ENCODE measurements at places on chromosomes 5 and 9.

GRCh38 chr5:73272351-73272750, 99.4 kb downstream of the TMEM174 start:
- no peak for DNase-seq

DNA sequence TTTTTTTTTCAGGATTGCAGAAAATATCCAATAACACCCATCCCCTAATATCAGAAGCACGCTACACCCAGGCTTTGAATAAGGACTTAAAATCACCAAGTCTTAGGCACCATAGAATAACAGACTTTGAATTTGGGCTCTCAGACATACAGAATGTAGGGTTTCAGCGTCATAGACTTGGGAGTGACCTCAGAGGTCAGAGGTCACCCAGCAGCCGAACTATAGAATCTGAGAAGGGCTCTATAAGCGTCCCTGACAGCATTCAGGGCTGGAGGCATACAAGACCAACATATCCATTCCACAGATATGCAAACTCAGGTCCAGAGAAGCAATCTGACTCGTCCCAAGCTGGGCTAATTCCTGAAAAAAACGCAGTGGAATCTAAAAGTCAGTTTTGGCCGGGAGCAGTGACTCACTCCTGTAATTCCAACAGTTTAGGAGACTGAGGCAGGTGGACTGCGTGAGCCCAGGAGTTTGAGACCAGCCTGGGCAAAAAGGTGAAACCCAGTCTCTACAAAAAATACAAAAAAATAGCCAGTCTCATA, 34.7 kb downstream of the SLC6A7 start:
- no peak for DNase-seq

GRCh38 chr9:123868002-123868401, 61.9 kb downstream of the DENND1A start:
- no peak for DNase-seq

DNA sequence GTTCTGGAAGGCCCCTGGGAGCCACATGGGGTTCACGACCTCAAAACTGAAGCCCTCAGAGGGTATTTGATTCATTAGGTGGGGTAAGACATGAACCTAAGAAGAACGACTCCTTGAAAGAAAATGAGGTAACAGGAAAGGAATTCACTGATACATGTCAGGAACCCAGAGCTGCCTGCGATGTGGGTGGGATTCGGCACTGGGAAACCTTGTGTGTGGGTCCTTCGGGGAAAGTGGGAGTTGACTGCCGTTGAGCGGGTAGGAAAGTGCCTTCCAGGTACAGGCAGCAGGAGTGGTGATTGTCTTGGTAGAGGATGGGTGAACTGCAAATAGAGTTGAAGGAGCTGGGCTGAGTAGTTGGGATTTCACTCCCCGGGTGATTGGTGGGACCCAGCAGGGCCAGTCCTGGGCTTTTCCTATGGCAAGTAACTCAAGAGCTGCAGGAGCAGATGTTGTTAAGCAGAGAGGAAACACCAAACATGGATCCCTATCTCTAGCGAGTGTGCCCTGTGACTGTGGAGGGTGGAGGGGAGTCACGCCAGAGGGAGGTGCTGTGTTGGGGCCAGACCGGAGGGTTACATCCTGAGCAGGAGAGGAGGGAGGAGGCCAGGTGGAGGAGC, 30.8 kb downstream of the ANKRD33B start:
- no peak for DNase-seq

DNA sequence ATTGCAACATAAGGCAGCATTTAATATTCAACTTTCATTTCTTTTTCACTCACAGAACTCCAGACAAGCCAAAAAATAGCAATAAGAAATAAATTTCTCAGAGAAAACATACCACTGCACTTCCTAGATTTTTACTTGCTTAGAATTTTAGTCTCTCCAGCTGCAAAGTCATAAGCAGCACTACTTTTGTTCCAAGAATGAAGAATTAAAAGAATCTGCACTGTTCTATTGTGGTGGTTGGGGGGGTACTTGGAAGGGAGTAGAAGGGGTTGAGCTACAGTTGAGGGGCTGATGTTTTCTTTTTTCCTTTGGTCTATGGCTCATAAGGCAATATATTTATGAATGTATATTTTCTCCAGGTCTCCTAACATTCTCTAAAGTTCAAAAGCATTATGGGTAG, 144.5 kb downstream of the KIAA0825 start:
- no peak for DNase-seq

DNA sequence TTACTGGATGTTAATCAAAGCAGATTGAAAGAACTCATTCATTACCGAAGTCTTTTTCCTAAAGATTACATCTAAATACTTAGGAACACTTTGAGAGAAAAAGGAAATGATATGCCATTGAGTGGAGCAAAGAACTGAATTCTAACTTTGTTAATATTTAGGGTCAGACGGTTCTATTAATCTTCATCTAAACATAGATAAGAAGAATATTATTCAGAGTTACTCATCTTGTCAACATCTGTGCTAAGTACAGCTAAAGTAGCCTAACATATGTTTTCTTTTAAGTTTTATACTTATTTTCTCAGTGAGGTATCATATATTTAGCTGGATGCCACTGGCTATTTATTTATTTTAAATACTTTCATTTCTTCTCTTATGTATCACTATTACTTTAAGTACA, 1763.7 kb downstream of the EFNA5 start:
- no peak for DNase-seq

- peak; percentile 61 for DNase-seq
These were observed 2.5 kb upstream of the MSMP start for GRCh38 chr9:35756275-35757225.

DNA sequence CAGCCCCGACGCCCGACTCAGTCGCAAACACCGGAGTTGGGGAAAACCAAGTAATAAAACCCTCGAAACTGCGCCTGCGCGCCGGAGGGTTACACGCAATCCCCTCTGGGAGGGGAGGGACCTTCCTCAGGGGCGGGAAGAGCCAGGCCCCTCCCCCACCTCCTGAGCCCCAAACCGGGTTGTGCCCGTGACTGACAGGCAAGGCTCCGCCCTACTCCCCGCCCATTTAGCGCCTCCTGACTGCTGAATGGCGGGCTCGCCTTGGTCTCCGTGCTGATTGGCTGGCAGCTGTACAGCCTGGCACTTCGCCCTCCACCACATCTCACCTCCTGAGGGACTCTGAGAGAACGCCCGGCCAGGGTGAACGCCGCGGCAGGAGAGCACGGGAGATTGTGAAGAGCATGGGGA, at the start of gene PRDM9:
PRDM9 (plus strand) TSS at position 332 of the 408 bp plus-strand sequence. CDS start 1,425 bp downstream, outside the sequence.
- DNase-seq = peak; percentile 2

GRCh38 chr9:16773116-16773515, 97.4 kb downstream of the BNC2 start:
- DNase-seq = no peak

DNA sequence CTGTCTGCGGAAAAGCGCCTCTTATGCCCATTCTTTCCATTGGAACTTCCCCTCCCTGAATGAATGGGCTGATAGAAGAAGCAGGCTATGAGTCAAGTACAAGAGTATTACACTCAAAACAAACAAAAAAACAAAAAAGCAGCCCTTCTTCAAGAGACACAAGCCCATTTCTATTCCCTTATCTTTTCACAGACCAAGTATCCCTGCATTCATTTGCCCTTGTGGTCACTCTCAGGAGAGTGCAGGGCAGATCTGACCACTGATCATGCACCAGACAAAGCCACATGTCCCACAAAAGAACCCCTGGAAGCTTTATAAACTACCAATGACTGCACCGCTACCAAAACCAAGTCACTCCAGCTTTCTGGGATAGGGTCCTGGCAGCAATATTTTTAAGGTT, 262.5 kb upstream of the TAS2R1 start:
- no peak for DNase-seq

DNA sequence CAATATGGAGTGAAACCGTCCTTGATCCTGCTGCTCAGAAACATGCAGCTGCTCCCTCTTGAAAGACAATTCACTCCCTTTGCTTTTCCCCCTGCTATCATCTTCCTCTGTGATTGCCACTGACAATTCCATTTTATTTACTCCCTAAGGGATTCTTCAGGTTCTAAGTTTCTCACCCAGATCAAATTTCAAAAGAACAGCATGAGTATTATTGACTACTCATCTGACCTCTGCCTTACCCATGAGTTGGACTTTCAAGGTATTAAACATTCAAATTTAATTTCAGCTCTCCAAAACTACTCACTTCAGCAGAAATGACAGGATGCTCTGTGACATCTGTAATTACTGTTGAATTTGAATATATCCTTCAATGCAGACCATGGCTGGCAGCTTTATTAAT, 236.5 kb upstream of the HAPLN1 start:
- DNase-seq = no peak

DNA sequence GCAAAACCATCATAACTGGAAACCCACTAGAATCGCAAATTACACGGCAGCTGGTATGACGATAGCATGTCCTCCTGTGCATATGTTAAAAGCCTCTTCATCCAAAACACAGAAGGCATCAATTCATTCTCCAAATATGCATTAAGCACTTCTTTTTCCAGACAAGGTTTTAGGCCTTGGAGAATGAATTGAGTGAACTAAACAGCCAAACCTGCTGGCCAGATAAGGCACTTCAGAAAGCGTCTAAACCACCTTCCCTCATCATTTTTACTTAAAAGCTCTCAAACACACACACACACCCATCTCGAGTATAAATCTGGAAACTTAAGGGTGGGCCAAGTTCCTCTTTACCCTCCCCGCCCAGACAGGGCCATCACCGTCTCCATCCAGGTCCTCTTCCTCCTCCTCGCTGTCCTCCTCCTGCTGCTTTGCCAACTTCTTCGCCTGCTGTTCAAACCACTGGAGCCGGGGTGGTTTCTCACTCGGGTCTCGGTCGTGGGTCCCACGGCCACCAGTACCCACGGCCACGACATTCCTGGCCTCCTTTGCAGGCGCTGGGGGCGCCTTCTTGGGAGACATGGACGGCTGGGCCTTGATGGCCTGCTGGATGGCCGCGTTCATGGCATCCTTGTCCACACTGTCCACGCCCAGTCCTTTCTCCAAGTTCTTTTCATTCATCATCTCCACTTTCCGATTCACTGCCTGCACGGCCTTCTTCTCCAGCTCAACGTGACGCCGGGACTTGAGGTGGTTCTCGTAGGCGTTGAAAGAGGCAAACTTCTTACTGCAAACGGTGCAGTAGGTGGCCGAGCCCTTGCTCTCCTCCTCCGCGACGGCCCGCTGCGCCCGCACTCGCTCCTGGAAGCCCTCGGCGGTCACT, 696 bp downstream of the ZNF622 start:
- DNase-seq = no peak

All from cerebellum (tissue), 4 donors.